ENCODE measurements at places on chromosomes 2 and 18.
A peak's percentile ranks its signal among the peaks of the same experiment; 100 is the strongest.

- DNase-seq: no peak
These were observed 10.9 kb downstream of the SH3RF3 start for GRCh38 chr2:109139865-109140396.

GRCh38 chr2:150997066-150997465 lies 264.6 kb downstream of the RBM43 start:
- DNase-seq: no peak

DNA sequence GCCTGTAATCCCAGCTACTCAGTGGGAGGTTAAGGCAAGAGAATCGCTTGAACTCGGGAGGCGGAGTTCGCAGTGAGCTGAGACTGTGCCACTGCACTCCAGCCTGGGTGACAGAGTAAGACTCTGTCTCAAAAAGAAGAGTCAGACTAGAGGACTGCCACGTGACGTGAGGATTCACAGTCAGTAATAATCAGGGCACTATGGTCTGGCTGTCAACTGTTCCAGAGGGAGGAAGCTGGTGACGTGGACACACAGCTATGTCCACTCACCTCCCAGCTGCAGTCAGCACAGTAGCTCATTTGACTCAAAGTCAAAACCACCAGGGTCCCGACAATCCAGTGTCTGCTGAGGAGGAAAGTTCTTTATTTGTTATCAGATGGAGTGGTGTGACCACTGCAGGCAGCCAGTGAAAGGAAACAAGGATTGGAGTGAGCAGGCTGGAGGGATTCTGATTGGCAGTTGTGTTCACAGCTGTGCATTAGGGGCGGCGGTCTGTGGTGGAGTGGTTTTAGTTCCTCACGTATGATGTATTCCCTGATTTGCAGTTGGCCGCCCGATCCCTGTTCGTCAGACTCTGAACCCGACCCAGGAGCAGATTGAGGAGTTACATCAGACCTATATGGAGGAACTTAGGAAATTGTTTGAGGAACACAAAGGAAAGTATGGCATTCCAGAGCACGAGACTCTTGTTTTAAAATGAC lies 37.9 kb downstream of the MOGAT1 start:
- DNase-seq: peak; percentile 27

DNA sequence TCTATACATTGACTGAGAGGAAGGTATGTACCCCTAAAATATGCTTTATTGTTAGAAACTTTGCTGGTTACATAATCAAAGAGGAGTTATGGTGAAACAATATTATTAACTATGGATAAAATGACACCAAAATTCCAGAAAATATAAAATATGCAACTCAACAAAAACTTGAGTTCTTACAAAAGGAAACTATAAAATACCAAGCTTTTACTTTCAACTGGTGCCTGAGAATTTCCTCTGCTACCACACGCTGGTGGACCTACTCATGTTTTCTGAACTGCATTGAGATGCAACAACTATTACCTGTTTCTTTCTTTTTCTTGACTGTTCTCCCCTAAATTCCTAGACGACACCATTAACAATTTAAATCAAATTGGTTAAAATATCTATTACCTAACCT lies 8.2 kb upstream of the NFE2L2 start:
- no peak for DNase-seq

DNA sequence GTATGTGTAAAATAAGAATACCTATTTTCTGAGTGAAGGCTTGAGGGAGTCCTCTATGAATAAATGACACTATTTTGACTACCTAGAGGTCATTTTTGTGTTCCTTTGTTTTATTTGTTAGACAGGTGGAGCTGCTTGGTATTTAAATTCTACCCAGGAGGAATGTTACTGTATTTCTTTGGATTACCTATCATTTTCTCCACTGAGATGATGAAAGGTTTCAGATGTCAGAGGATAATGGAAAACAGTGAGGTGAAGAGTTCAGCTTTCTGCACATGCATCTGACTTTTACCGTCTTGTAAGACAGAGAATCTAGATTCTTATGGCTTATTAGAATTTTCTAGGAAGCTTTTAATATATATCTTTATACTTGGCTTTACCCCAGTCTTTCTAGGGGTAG lies 689.8 kb upstream of the NXPH2 start:
- DNase-seq: no peak

GRCh38 chr2:111117598-111118480 lies 2.9 kb upstream of the BCL2L11 start:
- DNase-seq: no peak

DNA sequence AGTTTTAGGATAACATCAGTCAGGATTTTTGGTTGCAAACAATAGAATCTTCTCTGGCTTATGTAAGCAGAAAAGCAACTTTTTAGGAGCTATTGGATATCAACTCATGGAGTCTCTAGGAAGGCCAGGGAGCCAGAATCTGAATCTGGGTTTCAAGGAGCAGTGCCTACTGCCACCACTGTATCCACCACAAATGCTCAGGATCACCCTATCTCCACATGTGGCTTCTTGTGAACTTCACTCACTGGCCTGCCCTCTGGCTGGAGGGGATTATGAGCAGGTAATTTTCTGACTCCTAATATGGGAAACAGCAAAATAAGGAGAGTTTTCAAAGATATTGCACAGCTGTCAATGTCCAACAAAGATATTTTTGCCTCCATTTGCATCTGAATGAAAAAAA lies 142.9 kb downstream of the PKP4 start:
- no peak for DNase-seq

DNA sequence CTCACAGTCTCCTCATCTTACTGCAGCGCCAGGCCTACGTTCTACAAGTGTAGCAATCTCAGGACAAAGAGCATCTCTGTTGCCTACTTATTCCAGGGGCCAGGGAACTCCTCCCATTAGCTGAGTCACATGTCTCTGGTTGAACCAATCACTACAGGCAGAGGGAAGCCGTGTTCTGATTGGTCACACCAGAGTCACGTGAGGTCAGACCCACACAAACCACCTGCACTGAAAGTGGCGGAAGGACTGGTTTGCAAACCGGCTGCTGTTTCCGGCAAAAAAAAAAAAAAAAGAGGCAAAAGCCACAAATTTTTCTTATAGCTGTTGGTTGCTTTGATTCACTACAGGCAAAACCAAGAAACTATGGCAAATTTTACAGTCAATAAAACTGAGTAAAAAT lies 21.9 kb upstream of the USP14 start:
- DNase-seq: no peak

DNA sequence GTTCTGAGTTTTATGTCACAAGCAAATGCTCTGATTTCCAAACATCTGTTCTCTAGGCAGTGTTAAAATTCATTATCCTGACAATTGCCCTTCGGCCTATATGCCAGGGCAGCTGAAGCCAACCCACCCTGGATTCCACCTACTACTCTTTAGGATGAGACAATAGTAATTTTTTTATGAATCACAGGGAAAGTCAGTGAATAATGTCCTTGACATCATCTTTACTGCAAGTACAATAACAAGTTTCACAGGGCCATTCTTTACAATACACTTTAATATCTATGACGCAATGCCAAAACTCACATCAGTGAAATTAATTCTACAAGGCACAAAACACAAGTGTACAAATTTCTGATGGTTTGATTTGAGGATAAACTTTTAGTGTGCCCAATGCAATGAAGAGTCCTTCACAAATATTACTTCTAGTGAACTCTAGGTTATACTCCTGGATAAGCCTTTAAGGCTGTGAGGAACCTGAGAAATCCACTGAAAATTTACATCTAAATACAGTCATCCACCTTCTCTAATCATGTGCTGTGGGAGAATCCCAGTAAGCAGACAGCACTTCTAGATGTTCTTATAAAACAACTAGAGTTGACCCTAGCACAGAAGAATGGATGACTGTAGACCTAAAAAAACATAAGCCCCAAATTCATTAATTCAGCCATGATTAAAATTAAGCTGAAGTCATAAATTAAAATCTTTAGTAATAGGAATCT lies 77.3 kb upstream of the CTLA4 start:
- no peak for DNase-seq

DNA sequence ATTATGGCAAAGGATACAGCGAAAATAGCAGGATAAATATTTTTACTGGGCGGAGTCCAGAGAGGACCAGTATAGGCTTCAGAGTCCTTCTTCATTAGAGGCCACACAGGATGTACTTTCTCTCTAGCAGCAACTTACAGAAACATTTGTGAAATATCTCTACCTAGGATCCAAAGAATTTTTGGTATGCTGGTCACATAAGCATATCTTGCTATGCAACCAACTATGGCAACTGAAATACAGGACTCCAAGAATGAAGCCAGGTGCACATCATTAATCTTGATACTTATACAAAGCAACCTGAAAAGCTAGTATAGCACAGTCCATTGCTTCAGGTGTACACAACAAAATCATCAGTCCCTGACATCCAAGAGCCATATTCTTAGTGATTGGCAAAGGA lies 59.1 kb upstream of the NABP1 start:
- DNase-seq: no peak
